Neuronal stem cell (in vitro differentiated cells): ENCODE measurements at places on chromosomes 16 and 17.

DNA sequence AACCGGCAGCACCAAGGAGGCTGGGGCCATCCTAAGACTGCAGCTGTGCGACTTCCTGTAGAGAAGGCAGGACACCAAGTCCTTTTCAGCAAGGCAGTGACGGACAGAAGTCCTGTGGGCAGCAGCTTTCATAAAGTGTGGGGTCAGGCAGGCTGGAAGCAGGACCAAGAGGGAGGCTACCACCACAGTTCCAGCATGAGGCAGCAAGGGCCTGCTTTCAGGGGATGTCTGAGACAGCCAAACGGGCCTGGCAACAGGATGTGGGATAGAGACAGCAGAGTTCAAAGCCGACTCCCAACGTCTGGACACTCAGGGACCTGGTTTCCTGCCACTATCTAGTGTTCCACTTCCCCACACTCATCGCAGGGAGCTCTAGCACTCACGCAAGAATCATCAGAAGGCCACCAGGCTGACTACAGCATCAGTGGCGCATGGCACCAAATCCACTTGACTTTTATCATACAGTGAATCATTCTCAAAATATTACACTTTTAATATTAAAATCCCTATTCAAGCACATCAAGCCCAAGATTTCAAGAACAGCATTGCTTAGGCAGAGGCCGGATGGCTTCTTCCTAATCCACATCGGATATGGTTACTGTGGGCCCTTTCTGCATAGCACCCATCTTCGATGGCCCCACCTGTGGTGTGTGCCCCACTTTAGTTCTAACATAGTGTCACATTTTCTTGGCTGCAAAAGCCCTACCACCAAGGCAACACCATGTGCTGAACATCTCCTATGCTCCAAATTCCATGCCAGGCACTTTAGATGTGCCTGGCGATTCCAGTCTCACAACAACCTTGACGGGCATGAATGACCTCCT, 5.2 kb downstream of the USP7 start:
- no peak overlapping the region for H3K27ac ChIP-seq
- no peaks in the 10 kb centered on the region for H3K36me3 ChIP-seq
- H3K4me1 ChIP-seq, result peaks cover 24% of the 10 kb centered on the region
- H3K27me3 ChIP-seq, result no peaks in the 10 kb centered on the region
- H3K4me3 ChIP-seq, result no peak overlapping the region

GRCh38 chr17:55925440-55925839, 174.6 kb downstream of the PCTP start:
- H3K4me3 ChIP-seq, result no peak overlapping the region
- no peaks in the 10 kb centered on the region for H3K4me1 ChIP-seq
- no peak for DNase-seq

DNA sequence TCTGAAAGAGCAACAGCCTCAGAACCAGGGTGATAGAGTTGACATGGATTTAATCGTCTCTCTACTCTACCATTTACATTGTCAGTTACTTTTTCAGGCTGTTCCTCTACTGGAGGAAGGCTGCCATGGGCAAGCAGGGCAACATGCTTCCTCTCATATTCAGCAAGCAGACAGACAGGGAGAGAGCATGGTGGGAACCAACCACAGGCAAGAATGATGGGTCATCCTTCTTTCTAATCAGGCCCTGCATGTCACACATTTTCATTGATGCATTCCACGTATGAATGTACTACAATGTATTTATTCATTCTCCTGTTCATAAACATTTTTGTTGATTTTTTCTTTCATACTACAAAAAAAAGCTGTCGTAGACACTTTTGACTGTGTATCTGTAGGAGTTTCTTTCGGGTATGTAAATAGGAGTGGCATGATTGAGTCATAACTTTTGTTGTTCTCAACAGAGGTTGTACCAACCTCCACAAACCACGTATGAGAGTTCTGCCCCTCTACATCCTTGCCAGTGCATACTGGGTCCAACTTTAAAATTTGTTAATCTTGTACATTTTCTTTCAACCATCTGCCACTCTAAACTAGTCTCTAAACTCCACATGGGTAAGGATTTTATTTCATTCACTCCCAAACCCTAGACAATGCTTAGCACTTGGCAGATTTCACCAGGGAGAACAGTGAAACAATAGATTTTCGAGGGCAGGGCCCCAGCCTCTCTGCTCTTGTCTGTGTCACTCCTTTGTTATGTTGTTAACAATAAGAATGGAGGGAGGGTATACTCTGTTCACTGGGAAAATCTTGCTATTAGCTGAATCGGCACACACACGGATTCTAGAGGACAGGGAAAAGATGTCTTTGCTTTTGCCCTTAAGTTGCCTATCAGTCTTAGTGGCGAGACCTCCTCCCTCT, 58.7 kb downstream of the CMC2 start:
- H3K36me3 ChIP-seq, result no peaks in the 10 kb centered on the region
- H3K27me3 ChIP-seq, result peaks cover 3% of the 10 kb centered on the region
- H3K4me3 ChIP-seq, result no peak overlapping the region
- H3K27ac ChIP-seq, result no peak overlapping the region
- H3K4me1 ChIP-seq, result peaks cover 7% of the 10 kb centered on the region

- H3K27ac ChIP-seq, result no peak overlapping the region
- H3K27me3 ChIP-seq, result no peaks in the 10 kb centered on the region
- H3K36me3 ChIP-seq, result no peaks in the 10 kb centered on the region
- no peak for DNase-seq
- H3K4me1 ChIP-seq, result peaks cover 1% of the 10 kb centered on the region
- no peak overlapping the region for H3K4me3 ChIP-seq
Measured at GRCh38 chr16:68744744-68745280, 7.7 kb downstream of the CDH1 start.

DNA sequence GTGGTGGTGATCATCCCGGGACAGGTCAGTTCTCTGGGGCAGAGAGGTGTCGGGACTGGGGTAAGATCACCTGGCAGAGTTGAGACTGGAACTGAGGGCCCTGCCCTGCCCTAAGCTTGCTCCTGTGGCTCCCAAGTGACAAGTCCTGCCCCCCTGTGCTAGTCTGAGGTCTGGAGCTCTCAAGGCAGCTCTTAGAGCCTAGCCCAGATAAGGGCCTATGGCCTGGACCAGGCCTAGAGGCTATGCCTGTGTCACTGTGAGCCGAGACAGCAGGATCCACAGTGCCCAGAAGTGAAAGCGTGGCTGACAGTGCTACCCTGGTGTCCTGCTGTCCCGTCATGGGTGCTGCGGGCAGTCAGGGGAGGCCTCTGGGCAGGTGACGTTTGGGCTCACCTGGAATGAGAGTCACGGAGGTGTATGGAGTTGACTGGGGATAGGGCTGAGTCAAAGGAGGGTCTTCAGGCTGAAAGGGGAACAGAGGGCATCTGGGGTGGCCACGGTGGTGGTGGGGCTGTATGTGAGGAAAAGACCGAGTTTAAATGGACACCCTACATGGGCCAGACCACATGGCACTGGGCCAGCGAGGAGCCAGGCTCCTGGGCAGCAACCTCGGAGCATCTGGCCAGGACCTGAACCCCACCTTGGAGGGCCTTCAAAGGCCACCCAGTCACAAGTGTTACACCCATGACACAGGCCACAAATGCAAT, 5.5 kb downstream of the NATD1 start:
- no peak overlapping the region for H3K27ac ChIP-seq
- no peaks in the 10 kb centered on the region for H3K36me3 ChIP-seq
- no peak overlapping the region for H3K4me3 ChIP-seq

- no peak for DNase-seq
- peaks cover 14% of the 10 kb centered on the region for H3K4me1 ChIP-seq
- H3K27ac ChIP-seq, result no peak overlapping the region
- no peaks in the 10 kb centered on the region for H3K36me3 ChIP-seq
- no peak overlapping the region for H3K4me3 ChIP-seq
- H3K27me3 ChIP-seq, result no peaks in the 10 kb centered on the region
Measured at GRCh38 chr17:71111460-71111859, 942.1 kb downstream of the KCNJ2 start.

DNA sequence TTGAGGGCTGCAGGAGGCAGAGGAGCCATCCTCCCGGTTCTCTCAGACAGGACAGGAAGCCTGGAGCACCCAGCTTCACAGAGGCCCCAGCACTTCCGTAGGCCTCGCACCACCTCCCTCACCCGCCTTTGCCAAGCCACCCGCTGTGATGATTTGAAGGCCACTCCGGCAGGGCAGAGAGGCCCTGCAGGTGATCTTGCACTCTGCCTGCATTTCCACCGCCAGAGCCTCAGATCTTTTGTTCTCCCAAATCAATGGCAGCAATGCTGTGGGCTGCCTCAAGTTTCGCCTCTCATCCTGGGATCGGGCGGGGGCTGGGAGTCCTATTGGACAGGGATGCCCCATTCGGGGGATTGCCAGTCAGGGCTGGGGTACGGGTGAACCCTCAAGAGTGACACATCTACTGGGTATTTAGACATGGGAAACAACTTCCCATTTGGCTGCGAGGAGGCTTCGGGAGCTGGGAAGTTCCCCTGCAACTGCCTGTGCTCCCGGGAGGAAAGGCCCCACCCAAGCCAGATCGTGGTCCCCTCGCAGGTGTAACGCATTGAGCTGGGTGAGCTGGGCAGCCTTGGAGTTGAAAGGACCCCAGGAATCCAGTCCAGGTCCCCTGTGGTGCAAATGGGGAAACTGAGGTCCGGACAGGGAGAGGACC, 34.8 kb upstream of the PEMT start:
- DNase-seq, result peak; percentile 27
- no peak overlapping the region for H3K27ac ChIP-seq
- no peaks in the 10 kb centered on the region for H3K36me3 ChIP-seq
- peak overlapping the region; percentile 23 for H3K4me3 ChIP-seq
- no peaks in the 10 kb centered on the region for H3K27me3 ChIP-seq

- H3K27ac ChIP-seq, result no peak overlapping the region
- H3K4me1 ChIP-seq, result peaks cover 4% of the 10 kb centered on the region
- peak overlapping the region; percentile 82 for H3K4me3 ChIP-seq
Measured at GRCh38 chr17:32143527-32143870, 1.2 kb downstream of the RHOT1 start.

- peaks cover 16% of the 10 kb centered on the region for H3K4me1 ChIP-seq
- H3K27me3 ChIP-seq, result peaks cover 2% of the 10 kb centered on the region
- DNase-seq, result no peak
- no peak overlapping the region for H3K27ac ChIP-seq
- peaks cover 16% of the 10 kb centered on the region for H3K36me3 ChIP-seq
Measured at GRCh38 chr16:73015612-73016487, 32.1 kb downstream of the ZFHX3 start.

- no peaks in the 10 kb centered on the region for H3K4me1 ChIP-seq
- H3K36me3 ChIP-seq, result no peaks in the 10 kb centered on the region
- H3K27me3 ChIP-seq, result no peaks in the 10 kb centered on the region
- no peak overlapping the region for H3K27ac ChIP-seq
- DNase-seq, result no peak
- no peak overlapping the region for H3K4me3 ChIP-seq
Measured at GRCh38 chr17:31541559-31541958, 150.1 kb downstream of the RAB11FIP4 start.

DNA sequence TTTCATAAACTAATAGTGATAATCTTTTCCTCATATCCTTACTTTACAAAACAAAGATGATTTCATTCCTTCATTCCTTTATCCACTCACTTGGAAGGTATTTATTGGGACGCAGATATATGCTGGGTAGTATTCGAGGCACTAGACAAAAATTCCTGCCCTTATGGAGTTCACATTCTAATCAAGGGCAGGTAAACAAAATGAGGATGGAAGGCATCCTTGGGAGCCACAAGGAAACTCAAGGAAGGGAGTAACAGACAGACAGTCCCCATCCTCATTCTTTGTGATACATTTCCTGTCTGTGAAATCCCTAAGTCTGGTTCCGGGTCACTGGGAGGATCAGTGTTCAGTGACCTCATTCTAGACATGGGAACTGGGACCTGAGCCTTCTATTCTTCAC, 45.2 kb downstream of the SLC6A2 start:
- no peak overlapping the region for H3K27ac ChIP-seq
- no peak for DNase-seq
- no peaks in the 10 kb centered on the region for H3K4me1 ChIP-seq
- H3K36me3 ChIP-seq, result no peaks in the 10 kb centered on the region

DNA sequence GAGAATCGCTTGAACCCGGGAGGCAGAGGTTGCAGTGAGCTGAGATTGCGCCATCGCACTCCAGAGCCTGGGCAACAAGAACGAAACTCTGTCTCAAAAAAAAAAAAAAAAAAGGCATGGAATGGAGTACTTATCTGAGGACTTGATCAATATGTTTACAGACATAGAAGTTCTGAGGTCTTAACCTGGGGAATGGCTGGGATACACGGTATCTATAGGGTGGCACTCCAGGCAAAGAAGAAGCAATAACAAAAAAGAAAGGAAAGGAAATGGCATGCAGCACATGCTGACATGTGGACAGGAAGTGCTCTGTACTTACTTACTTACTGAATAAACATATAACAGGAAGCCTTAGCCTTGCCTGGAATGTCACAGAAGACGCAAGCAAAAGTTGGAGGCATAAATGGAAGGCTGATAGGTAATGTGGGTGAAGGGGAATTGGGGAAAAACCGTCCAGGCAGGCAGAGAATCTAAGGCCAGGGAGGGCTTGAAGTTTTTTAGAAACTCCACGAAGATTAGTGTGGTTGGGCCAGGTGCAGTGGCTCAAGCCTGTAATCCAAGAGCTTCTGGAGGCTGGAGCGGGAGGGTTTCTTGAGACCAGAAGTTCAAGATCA, 10.1 kb upstream of the SPOP start:
- no peak overlapping the region for H3K27ac ChIP-seq
- no peaks in the 10 kb centered on the region for H3K36me3 ChIP-seq
- no peak for DNase-seq
- H3K27me3 ChIP-seq, result no peaks in the 10 kb centered on the region
- peaks cover 2% of the 10 kb centered on the region for H3K4me1 ChIP-seq

GRCh38 chr16:66291833-66292232, 74.7 kb upstream of the CDH5 start:
- H3K27me3 ChIP-seq, result no peaks in the 10 kb centered on the region
- H3K36me3 ChIP-seq, result no peaks in the 10 kb centered on the region
- H3K27ac ChIP-seq, result no peak overlapping the region

- H3K4me3 ChIP-seq, result no peak overlapping the region
- H3K4me1 ChIP-seq, result peaks cover 1% of the 10 kb centered on the region
- H3K27ac ChIP-seq, result no peak overlapping the region
- peaks cover 4% of the 10 kb centered on the region for H3K36me3 ChIP-seq
- no peaks in the 10 kb centered on the region for H3K27me3 ChIP-seq
- no peak for DNase-seq
Measured at GRCh38 chr17:4901648-4902344, 1.1 kb downstream of the CHRNE start.

GRCh38 chr17:39629494-39629880, 2.7 kb downstream of the PPP1R1B start:
- DNase-seq, result no peak
- peaks cover 12% of the 10 kb centered on the region for H3K4me1 ChIP-seq
- no peak overlapping the region for H3K4me3 ChIP-seq

DNA sequence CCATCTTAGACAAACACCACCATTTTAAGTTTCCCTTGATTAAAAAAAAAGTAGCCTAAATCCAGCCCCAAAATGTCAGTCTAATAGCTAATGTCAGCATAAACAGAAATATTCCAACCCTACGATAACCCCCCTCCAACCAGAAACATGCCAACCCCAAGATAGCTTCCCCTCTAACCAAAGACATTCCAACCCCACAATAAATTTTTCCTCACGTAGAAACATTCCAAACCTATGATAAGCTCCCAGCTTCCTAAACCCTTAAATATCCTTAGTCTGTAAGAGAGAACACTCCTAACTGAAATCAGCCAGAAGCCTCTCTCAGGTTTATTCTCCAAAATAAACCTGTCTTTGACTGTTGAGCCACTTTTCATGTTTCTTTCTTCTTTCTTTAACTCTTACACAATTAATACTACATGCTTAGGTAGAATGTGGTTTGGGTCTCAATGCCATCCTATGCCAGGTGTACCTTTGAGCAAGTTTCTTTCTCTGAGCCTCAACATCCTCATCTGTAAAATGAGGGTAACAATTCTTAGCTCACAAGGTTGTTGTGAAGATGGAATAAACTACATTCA, 10.5 kb upstream of the KRT38 start:
- no peaks in the 10 kb centered on the region for H3K4me1 ChIP-seq
- no peaks in the 10 kb centered on the region for H3K27me3 ChIP-seq
- no peak for DNase-seq
- H3K4me3 ChIP-seq, result no peak overlapping the region
